HAP-1 (cell line): ENCODE measurements at places on chromosomes 7 and 10.

DNA sequence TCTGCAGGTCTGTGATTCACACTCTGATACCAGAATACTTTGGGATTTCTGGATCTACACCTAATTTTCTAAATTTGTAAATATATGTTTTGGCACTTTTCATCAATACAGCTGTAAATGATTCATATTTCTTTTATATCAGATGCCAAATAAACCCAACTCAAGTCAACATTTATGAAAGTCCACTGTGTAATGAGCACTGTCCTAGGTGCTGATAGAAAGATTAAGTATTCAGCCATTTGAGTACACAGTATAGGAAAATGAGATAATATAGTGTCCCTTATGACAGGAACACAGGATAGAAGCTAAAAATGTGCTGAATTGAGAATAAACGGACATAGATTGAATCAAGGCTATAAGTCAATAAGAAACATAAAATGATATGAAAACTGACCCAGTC is 6.4 kb downstream of the ANXA7 start:
- DNase-seq: no peak

DNA sequence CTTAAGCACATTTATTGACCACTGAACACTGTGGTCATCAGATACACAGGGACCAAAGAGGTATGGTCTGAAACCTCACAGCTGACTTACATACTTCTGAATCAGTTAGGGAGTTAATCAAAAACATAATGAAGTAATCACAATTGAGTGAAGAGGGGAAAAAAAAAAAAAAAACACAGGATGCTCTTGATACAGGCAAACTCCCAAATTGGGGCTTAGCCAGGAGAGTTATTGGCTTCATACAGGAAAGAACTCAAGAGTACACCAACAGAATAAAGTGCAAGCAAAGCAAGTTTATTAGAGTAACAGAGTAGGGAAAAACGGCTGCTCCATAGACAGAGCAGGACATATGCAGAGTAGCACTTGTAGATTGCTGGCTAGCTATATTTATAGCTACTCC is 917.0 kb downstream of the CNTNAP2 start:
- DNase-seq: no peak

DNA sequence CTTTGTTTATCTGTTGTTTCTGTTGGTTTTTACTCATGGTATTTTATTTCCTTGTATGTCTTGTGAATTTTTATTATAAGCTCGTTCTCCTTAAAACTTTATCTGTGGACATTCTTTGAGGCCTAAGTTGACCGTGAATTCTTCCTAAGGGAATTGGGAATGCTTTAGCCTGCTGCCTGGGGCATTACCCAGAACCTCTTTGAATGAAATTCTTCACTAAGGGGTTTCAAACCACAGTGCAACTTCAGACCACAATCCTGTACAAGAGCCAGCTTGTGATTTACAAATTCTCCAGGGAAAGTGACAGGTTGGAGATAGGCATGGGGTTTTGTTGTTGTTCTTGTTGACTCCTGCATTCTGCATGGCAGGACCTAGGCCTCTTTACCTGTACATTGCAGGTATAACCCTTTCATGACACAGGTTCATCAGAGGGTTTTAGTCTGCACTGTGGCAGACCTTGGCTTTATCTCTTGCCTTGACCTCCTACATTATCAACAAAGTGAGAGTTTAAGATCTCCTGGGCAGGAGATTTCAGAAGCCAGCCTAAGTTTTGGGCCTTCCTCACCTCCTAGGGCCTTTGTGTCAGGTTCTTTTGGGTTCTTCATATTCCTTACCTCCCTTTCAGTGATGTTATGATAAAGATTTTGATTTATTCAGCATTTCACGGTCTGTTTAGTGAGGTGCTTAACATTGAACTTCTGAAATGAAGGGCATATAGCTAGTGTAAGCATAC is 70.2 kb downstream of the ABCC2 start:
- no peak for DNase-seq

DNA sequence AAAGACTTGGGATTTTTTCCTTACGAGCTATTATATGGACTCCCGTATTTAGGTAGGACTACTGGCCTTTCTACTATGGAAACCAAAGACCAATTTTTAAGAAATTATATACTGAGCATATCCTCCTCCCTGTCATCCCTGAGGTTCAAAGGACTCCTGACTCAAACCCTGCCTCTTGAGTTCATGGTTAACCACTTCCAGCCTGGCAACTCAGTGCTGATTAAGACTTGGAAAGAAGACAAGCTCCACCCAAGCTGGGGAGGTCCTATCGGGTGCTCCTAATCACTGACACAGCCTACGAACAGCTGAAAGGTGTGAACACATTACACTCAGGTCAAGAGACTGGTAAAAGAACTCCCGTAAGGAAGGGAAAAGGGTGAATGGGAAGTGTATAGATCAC is 66.8 kb downstream of the LYZL2 start:
- no peak for DNase-seq

GRCh38 chr10:33042565-33042964 is 84.5 kb upstream of the ITGB1 start:
- DNase-seq: no peak

DNA sequence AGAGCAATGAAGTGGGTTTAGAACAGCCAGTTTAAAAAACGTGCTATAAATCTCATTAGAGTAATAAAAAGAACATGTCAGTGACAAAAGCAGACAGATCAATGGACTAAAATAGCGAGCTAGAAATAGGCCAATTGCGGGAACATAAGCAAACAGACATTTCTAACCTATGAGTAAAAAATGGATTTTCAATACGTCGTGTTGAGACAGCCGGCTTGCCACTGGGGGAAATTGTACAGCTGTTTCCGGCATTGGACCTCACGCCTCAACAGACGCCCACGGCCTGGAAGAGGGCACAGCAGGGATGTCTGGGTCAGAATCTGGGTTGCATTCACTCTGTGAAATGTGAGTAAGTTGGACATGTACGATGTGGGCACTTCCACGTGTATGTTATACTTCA is 92.9 kb downstream of the SVOPL start:
- DNase-seq: peak; percentile 57

DNA sequence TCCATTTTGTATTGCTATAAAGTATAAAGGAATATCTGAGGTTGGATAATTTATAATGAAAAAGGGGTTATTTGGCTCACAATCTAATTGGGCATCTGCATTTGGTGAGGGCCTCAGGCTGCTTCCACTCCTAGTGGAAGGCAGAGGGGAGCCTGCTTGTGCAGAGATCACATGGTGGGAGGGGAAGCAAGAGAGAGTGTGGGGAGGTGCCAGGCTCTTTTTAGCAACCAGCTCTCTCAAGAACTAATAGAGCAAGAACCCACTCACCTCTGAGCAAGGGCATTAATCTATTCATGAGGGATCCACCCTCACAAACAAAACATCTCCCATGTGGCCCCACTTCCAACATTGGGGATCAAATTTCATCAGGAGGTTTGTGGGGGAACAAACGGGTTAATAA is 64.6 kb downstream of the OGDH start:
- no peak for DNase-seq
